CD8-positive, alpha-beta memory T cell (primary cell): ENCODE measurements at places on chromosomes 2 and 18.

GRCh38 chr18:58721566-58722239, 50.4 kb downstream of the MALT1 start:
- DNase-seq, result no peak

- DNase-seq, result no peak
Measured at GRCh38 chr2:12556762-12557161, 160.0 kb upstream of the TRIB2 start.

GRCh38 chr2:37800176-37800858, 124.8 kb upstream of the RMDN2 start:
- no peak for DNase-seq

DNA sequence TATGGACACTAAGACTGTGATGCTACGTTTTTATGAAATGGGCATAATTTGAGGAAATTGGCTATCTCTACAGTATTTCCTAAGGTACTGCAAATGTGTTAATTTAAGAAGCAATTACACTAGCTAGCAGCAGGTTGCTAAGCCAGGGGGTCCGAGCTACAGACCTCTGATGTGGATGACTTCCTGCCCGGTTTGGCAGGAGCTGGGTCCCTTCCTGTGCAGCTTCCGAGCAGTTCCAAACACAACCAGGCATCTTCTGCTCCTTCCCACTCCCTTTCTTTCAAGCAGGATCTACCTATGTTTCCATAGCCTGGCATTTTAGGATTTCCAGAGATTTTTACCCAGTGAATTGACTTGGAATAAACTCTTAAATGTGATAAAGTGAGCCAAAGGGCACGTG, 55.7 kb downstream of the SCN2A start:
- no peak for DNase-seq

- no peak for DNase-seq
Measured at GRCh38 chr2:215811003-215811402, 202.3 kb downstream of the MREG start.

- DNase-seq, result no peak
Measured at GRCh38 chr2:28768422-28768821, 16.8 kb downstream of the PPP1CB start.

DNA sequence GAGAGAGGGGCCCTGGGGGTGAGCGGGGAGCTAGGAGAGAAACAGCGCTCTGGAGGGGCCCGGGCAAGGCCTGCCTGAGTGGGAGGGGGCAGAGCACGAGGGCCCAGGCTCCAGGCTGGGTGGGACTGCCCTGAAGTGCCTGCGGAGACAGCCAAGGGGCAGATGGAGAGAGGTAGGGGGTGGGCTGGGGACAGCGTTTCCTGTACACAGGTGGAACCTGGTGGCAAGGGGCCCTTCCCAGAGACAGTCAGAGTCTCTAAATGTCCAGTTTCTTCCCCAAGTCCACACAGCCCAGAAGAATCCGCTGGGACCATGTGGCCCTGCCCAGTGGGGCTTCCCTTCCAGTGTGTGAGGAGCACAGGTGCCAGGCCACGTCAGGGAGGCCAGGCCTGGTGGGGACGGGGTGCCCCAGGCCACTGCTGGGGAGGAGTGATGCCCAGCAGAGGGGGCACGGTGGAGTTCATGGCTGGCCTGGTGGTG, 1.7 kb upstream of the GPR35 start:
- peak; percentile 49 for DNase-seq

DNA sequence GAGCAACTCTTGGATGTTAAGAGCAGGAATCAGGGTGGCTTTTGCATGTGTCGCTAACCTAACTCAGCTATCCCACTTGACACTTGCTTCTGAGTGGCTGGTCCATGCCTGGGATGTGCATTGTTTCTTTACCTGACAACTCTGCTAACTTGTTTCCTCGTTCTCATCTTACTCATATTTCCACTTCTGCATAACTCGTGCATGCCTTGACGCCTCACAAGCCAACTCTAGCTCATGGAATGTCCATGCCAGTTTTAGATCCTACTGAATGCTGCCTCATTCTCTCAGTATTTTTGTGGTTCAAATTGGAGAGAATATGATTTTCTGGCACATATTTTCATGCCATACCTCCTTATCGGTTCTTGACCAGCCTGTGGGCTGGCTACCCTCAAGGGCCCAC, 52.5 kb downstream of the CDCA7 start:
- no peak for DNase-seq

DNA sequence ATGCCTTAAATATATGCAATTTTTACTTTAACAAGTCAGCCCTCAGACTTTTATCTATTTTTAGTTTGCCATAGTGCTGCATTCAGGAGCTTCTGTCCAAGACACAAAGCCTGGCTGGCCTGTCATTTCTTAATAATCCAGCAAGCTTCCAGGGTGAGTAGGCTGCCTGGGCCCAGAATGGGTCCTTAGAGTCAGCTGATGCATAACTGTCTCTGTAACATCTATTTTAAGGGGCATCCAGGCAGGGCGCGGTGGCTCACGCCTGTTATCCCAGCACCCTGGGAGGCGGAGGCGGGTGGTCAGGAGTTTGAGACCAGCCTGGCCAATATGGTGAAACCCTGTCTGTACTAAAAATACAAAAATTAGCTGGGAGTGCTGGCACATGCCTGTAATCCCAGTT, 11.8 kb upstream of the GNLY start:
- no peak for DNase-seq

DNA sequence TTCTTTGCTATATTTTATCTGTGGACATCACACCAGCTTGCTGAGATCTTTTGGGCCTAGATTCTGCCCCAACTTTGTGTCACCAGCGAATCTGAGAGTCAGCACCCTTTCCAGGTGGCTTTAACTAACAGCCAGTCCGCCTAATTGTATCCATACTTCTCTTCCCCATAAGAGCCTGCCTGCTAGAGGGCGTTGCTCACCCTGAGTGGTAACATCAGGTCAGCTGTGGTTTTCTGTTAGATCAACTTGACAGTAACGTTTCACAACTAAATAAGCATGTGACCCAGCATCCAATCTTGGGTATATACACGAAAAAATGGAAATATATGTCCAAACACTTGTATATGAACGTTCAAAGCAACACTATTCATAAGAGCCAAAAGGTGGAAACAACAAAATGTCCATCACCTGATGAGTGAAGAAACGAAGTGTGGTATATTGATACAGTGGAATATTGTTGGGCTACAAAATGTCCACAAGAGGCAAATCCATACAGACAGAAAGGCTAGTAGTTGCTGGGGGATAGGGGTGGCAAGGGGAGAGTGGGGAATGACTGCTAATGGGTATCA, 24.9 kb downstream of the EFHD1 start:
- DNase-seq, result no peak

DNA sequence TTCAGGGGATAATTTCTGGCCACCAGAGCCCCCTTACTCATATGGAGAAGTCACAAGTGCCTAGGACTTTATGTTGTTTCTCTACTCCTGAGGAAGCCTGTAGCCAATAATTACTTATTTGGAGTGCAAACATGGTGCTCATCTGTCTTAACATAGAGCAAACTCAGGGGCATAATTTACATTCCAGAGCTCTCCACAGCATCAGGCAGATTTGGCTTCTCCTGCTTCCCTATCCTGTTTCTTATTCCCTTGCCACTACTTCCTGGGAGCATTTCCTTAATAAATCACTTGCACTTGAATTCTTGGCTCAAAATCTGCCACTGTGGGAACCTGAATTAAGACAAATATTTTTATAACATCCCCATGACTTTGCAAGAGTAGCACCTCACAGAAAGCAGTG, 960.9 kb downstream of the SOCS6 start:
- DNase-seq, result no peak

- no peak for DNase-seq
Measured at GRCh38 chr2:2855297-2855696, 522.3 kb downstream of the EIPR1 start.

- DNase-seq, result no peak
Measured at GRCh38 chr2:11842336-11842735, 95.9 kb downstream of the LPIN1 start.

DNA sequence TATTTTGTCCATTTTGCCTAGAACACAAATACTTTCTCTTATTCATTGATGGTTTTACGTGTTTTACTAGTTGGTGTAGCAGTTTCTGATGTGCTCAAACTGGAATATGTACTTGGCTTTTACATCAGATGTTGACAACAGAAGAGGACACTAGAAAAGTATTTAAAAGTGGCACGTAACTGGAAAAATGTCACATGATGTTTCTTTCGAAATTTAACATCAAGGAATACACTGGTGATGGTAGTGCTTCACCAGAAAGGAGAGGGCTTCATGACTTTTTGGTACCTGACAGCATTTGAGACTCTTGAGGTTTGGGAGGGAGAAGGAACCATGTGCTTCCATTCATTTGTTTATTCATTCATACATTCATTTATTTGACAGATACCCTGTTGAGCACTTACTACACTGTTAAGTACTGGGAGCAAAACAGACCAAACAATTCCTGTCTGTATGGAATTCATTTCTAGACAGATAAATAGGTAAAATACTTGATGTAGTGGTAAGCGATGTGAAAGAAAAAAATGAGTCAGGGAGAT, 1.5 kb downstream of the GIGYF2 start:
- DNase-seq, result no peak

GRCh38 chr2:48914477-48915089, 159.1 kb upstream of the LHCGR start:
- DNase-seq, result no peak

- no peak for DNase-seq
Measured at GRCh38 chr2:211957799-211958198, 580.8 kb downstream of the ERBB4 start.

DNA sequence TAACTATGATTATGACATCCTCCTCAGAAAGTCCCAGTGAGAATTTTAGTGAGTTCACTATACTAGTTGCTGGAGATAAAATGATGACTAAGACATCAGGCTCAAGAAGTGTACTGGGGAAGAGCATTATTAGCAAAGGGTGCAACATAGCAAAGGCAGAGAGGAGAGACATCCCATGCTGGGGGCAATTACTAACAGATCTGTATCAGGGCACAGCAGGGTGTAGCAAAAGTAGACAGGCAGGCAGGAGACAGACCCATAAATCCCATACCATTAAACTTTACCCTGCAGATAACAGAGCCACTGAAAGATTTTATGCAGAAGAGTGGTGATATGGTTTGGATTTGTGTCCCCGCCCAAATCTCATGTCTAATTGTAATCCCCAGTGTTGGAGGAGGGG, 161.7 kb downstream of the SP3 start:
- DNase-seq, result no peak

GRCh38 chr2:230879271-230879882, 14.6 kb downstream of the ITM2C start:
- no peak for DNase-seq

DNA sequence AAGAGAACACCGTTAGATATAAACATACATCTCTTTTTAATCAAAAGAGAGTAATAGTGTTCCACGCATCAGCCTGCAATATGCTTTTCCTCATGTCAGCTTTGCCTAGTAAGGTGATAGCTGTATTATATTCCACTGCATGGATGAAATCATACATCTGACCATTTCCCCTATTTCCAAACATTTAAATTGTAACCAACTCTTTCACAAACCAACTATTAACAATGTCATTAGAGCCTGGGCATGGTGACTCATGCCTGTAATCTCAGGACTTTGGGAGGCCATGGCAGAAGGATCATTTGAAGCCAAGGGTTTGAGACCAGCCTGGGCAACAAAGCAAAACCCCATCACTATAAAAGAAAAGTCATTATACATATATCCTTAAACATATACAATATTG, 284.8 kb downstream of the BCL11A start:
- no peak for DNase-seq

DNA sequence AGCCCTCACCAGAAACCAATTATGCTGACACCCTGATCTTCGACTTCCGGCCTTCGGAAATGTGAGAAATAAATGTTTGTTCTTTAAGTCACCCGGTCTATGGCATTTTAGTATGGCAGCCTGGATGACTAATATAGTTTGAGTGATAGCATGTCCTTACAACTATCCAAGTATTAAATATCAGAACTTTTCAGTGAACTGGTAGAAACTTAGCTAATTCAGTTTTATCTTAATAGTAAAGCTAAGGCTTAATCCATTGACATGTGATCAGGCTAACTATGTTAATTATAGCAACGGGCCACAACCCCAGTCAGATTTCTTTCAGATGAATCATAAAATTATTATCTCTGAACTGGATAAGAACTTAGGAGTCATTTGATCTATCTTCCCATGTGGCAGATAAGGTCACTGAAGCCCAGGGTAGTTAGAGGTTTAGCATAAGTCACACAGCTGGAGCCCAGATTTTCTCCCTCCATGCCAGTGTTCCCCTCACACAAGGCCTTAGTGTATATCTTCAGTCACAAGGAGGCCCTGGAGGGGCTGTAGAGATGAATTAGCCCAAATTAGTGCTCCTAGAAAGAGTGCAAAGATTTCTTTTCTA, 40.7 kb upstream of the UPP2 start:
- no peak for DNase-seq

- DNase-seq, result no peak
Measured at GRCh38 chr2:67046591-67046990, 350.5 kb upstream of the ETAA1 start.

DNA sequence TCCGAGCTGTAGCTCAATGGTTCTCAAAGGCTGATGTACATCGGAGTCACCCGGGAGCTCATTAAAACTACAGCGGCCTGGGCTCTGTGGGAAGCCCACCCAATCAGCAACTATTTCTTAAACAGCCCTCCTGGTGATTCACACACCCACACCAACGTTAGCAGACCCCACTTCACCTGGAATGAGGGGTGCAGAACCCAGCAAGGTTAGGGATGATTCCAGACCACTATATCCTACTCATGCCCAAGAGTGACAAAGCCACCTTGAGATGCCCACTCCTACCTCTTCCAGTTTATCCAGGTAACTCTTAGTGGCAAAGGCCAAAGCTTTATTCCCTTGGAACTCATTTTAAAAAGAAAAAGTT, 149.7 kb downstream of the RHBDD1 start:
- no peak for DNase-seq

- no peak for DNase-seq
Measured at GRCh38 chr18:34872066-34872465, 162.0 kb downstream of the DTNA start.

DNA sequence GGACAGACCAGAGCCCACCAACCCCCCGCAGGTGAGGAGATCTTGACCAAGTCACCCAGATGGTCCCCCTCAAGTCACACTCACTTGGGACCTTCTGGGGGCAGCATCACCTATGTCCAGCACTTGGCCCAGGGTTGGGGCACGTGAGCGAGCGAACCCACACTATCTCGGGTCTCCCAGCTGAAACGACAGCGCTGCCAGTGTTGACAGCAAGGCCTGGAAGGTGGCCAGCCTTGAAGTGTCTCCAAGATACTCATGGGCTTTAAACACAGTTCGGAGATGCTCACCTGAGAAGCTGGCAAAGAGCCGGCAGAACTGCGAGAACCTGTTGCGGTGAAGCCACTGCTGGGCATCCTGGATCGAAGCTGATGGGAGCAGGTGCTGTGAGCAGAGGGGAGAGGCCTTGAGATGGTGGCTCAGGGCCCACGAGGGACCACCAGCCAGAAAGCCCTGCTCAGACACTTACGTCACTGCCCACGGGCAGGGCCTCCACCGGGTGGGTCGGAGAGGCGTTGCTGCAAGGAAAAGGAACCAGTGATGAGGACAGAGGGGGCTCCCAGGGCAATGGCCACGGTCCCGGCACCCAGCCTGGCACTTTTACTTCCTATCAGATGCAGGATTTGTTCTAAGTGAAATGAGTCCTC, 47.5 kb downstream of the TFCP2L1 start:
- no peak for DNase-seq
